ENCODE measurements at places on chromosomes 16 and 17.

DNA sequence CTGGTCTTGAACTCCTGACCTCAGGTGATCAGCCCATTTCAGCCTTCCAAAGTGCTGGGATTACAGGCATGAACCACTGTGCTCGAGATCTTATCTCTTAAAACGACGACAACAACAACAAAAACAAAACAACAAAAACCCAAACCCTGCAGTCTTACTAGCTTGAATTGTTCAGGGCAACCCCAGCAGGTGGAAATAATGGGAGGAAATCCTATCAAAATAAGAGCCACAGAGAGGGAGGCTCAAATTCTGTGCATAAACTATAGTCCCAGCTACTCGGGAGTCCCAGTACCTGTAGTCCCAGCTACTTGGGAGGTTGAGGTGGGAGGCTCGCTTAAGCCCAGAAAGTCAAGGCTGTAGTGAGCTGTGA, 16.5 kb upstream of the ATP6V0A1 start:
- no peak for DNase-seq

DNA sequence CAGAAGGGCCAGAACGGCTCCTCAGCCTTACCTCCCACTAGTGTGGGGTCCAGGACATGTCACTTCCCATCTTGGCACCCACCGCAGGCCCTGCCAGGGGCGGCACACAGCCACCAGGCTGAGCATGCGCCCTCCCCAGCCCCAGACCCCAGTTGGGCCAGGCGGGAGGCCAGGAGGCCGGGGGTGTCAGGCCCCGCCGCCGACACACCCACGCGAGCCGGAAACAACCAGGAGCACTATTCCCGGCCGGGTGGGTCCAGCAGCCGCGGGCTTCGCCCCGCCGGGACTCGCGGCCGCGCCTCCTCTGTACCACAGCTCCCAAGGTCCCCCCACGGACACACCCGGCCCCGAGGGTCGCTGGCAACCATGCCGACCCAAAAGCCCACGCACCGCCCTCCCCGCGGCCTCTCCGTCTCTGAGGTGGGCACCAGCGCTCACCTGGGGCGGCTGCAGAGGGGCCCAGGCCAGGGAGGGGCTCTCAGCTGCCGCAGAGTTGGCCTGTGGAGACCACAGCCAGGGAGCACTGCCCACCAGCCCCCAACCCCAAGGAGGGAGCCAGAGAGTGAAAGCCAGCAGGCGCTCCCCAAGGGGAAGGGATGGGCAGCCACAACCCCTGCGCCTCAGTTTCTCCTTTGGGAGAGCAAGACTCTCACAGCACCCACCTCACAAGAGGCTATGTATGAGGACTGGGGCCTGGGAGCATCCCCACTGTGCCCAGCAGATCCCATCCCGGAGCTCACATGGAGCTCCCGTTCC, 18.0 kb downstream of the B9D1 start:
- DNase-seq, result no peak

DNA sequence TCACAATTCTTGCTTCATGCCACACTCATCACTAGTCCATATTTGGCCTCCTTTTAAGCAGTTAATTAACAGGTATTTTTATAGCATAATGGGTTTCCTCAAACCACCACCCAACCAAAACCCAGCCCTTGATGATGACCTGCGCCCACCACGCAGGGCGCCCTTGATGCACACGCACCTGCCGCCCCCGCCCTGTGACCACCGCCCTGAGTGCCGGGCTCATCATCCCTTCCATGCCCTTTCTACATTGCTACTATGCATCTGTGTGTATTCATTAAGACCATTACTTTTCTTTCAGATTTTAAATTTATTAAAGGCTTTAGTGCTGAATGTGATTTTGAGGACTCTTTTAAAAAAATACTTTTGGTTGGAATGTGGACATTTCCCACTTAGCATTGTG, 204.8 kb upstream of the CHMP6 start:
- no peak for DNase-seq

- no peak for DNase-seq
Observed at GRCh38 chr16:57236022-57236350, 9.1 kb upstream of the ARL2BP start.

DNA sequence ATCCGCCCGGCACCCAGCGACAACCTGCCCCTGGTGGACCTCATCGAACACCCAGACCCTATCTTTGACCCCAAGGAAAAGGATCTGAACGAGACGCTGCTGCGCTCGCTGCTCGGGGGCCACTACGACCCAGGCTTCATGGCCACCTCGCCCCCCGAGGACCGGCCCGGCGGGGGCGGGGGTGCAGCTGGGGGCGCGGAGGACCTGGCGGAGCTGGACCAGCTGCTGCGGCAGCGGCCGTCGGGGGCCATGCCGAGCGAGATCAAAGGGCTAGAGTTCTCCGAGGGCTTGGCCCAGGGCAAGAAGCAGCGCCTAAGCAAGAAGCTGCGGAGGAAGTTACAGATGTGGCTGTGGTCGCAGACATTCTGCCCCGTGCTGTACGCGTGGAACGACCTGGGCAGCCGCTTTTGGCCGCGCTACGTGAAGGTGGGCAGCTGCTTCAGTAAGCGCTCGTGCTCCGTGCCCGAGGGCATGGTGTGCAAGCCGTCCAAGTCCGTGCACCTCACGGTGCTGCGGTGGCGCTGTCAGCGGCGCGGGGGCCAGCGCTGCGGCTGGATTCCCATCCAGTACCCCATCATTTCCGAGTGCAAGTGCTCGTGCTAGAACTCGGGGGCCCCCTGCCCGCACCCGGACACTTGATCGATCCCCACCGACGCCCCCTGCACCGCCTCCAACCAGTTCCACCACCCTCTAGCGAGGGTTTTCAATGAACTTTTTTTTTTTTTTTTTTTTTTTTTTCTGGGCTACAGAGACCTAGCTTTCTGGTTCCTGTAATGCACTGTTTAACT, 1.0 kb downstream of the NOG start:
- DNase-seq, result no peak

- DNase-seq, result no peak
Observed at GRCh38 chr16:10579965-10580882, at the start of gene EMP2. Gene EMP2 (minus strand): TSS chr16:10580598. CDS start chr16:10547617, 32,981 bp downstream.

- no peak for DNase-seq
Observed at GRCh38 chr16:11347831-11348230, 2.6 kb downstream of the RMI2 start.

- DNase-seq, result no peak
Observed at GRCh38 chr16:5575646-5576245, 478.2 kb upstream of the EEF2KMT start.

DNA sequence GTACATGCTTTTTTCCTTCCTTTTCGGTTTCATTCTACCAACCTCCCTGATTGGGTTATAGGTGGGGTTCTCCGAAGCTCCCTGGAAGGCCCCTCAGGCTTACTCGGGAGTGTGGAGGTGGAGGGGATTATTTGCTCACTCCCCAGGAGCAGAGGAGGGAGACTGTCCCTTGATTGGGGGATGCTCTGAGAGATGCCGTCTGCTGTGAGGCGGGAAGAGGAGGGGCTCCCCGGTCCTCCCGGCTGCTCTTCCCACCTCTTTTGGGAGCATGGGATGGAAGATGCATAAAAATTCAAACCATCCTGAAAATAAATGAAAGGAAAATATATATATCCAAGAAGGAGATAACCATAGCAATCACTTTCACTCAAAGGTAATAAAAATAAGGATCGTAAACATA, 16.1 kb upstream of the RPTOR start:
- no peak for DNase-seq

- no peak for DNase-seq
Observed at GRCh38 chr16:20191566-20191965, 117.9 kb upstream of the GPR139 start.

DNA sequence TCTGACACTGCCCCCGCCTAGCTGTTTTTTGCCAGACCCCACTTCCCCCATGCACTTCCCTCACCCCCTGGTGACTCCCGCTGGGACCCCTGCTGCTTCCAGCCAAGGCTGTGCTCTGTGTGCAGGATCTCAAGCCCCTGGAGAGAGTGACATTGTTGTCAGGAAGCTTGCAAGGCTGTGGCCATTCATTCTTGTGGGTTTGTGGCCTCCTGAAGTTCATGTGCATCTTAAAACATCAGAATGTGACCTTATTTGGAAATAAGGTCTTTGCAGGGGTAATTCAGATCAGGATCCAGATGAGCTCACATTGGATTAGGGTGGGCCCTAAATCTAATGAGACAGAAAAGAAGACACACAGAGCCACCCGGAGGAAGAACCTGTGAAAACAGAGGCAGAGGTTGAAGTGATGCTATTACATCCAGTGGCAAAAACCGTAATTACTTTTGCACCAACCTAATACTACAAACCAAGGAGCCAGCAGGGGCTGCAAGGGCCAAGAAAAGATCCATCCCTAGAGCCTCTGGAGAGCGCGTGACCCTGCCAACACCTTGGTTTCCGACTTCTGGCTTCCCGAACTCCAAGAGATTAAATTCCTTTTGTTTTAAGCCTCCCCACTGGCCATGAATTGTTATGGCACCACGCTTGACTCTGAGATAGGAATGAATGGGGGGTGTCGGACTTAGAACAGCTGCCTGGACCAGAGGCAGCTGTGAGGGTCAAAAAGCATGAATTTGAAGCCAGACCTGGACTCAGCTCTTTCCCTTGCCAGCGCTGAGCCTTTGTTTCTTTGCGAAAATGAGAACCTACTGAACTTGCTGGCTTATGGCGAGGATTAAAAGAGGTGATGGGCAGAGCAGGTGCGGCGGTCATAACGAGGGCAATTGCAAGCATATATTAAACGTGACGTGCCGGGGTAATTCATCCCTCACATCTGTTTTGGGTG, 75.5 kb downstream of the BMERB1 start:
- DNase-seq, result peak; percentile 10

GRCh38 chr16:49351096-49351487, 22.5 kb upstream of the C16orf78 start:
- no peak for DNase-seq

GRCh38 chr16:9256196-9256595, 164.8 kb downstream of the HAPSTR1 start:
- DNase-seq, result peak; percentile 26

GRCh38 chr17:55585629-55586028, 74.4 kb upstream of the SMIM36 start:
- DNase-seq, result no peak

DNA sequence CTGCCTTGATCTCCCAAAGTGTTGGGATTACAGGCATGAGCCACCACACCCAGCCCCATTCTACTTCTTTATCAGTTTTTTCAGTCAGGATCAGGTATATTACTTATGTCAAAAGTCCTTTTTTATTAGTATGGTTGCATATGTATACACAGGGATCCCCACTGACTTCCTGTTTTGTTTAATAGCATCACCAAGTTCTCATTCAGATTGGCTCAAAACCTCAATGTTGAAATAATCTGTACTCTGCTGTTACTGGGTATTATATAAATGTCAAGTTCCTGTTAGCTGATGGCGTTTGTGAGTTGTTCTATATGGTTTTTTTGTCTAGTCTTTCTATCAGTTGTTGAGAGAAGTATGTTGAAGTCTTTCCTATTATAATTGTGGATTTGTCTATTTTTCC, 168.5 kb downstream of the BCAS3 start:
- DNase-seq, result no peak

DNA sequence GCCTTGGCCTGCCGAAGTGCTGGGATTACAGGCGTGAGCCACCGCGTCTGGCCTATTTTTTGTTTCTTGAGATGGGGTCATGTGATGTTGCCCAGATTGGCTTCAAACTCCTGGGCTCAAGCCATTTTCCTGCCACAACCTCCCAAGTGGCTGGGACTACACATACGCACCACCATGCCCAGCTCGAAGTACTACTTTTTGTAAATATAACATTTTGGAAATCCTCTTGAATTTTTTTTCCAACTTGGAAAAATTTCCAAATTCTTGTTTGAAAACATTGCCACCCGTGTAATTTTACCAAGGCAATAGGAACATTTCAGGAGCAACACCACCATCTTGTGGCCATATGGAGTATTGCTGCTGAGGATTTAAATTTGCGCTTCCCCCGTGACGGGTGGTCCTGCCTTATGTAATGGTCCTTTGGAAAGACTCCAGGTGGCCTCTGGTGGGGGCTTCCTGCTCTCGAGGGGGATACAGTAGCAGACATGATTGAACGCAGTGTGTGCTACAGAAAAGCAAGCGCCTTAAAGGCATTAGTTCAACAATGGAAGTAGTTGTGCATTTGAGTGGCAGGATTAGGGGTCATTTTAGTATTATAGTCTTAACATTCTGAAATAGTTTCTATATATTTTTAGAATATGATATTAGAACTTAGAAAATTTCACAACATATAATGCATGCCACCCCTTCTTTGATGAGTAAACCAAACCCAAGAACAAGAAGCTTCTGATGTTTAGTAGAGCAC, 8.0 kb downstream of the FLYWCH1 start:
- no peak for DNase-seq

DNA sequence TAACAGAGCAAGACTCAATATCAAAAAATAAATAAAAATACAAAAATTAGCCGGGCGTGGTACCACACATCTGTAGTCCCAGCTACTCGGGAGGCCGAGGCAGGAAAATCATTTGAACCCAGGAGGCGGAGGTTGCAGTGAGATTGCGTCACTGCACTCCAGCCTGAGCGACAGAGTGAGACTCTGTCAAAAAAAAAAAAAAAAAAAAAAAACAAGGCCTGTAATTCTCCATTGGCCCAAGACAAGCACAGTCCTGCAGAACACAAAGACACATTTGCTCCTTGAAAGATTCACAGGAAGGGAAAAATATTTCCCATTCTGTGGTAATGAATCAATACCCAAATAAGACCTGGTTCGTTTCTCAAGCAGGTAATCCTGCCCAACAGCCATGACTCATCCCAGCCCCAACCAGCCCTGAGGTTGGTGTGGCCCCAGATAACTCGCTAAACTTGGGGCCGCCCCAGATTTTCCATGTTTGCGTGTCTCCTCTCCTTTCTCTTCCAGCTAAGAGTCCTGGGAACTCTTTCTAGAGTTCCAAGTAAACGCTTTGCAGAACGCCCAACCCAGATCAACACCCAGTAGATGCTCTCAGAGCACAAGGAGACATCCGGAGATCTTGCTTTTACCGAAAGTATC, 40.3 kb upstream of the SNN start:
- DNase-seq, result no peak
